ENCODE measurements at places on chromosomes 16 and 17.

GRCh38 chr16:70682239-70683145, 3.4 kb downstream of the MTSS2 start:
- DNase-seq: no peak

- DNase-seq: no peak
Measured at GRCh38 chr16:5979905-5980550, 882.4 kb upstream of the EEF2KMT start.

GRCh38 chr16:24717411-24717810, 12.0 kb upstream of the TNRC6A start:
- no peak for DNase-seq

DNA sequence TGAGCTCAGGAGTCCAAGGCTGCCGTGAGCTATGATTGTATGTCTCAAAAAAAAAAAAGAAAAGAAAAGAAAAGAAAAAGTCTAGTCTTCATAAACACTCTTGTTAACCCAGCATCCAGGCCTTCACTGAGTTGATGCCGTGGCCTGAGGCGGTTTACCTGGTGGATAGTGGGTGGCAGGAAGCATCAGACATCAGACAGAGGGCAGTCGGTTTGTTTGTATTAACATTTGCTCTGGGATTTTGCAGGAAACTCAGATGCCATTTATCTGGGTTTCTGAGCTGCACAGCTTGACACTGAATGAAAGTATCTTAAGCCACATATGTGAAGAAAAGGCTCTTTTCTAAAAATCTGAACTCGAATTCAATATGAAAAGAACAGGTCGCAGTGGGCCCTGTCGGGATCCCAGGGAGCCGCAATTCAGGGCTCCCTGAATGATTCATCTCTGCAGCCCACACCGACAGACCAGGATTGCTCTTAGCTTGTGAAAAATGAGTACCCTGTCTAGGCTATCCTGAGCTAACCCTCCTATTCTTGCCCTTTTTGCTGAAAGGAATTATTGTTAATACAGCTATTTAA, 1.1 kb upstream of the DBNDD1 start:
- no peak for DNase-seq

- no peak for DNase-seq
Measured at GRCh38 chr17:65023791-65024190, 32.7 kb downstream of the GNA13 start.

GRCh38 chr17:19311421-19312215, 50.9 kb downstream of the B9D1 start:
- no peak for DNase-seq

GRCh38 chr17:68861602-68862001, 93.6 kb downstream of the ABCA8 start:
- no peak for DNase-seq
